Stimulated activated CD8-positive, alpha-beta memory T cell treated with anti-CD3 and anti-CD28 coated beads, Interleukin-4, amount 100 ng/mL, for 4 hours (primary cell): ENCODE measurements at places on chromosomes 5 and 9.

DNA sequence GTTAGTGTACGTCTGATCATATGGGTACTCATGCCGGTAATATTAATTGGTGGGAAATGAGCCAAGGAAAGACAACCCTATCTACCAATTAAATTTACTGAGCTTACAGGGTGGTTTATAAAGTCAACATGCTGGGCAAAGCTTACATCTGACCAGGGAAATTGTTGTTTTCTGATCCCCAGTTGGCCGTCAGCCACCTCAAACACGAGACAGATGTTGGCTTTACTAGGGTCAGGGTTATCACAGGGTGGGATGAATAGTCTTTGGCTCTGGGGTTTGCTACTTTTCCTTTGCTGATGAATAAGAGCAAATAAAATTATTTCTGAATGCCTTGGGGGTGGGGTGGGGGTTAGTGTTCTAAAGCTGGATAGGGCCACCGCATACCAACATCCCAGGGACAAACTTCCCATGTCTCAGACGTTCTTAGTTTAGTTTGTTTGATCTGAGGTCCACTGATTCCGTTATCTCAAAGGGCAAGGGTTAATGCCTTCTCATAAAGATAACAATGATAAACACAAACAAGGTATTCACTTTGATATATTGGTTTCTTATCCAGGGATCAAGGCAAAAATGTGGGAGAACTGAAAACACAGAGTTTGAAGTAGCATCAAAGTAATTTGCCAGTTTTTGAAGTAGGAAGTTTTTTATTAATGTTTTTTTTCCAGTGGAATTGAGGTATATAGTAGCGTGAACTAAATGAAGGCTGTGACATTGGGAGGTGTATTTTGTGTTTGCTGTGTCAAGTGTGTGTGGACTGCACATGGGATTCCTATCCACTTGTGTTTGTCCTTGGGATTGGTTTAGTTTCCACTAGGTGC is 109.1 kb upstream of the RPS23 start:
- no peak for DNase-seq

GRCh38 chr5:178502401-178503100 is 87.6 kb downstream of the COL23A1 start:
- DNase-seq: no peak

- DNase-seq: no peak
These were observed 1264.5 kb upstream of the ACO1 start for GRCh38 chr9:31119890-31120454.

DNA sequence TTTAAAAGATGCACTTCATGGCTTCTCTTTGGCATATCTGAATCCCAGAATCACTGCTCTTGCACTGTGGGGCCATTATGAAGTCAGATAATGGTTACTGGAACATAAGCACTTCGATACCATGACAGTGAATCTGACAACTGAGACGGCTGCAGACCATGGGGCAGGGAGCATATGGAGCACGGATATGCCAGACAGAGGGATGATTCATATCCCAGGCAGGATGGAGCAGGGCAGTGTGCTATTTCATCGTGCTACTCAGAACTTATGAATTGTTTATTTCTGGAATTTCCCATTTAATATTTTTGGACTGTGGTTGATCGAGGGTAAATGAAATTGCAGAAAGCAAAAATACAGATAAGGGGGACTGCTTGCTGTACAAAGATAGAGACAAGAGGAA is 145.0 kb downstream of the EGFLAM start:
- DNase-seq: no peak

DNA sequence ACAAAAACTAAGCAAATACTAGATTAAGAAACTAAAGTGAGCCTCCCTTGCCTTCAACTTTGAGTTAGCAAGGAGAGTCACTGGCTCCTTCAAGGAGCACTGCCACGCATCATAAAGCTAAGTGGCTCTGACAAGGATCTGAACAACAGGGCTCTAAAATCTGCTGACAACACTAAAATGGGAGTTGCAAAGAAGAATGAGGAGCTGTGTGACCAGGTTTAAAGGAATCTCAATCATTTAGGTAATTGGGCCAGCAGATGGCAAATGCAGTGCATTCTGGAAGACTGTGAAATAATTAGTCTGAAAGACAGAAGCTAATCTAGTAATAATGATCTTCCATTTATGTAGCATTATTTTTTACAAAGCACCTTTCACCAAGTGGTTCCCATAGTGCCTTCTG is 297.0 kb upstream of the TAS2R1 start:
- DNase-seq: no peak

- DNase-seq: no peak
These were observed 67.6 kb downstream of the TLE4 start for GRCh38 chr9:79639354-79639753.

DNA sequence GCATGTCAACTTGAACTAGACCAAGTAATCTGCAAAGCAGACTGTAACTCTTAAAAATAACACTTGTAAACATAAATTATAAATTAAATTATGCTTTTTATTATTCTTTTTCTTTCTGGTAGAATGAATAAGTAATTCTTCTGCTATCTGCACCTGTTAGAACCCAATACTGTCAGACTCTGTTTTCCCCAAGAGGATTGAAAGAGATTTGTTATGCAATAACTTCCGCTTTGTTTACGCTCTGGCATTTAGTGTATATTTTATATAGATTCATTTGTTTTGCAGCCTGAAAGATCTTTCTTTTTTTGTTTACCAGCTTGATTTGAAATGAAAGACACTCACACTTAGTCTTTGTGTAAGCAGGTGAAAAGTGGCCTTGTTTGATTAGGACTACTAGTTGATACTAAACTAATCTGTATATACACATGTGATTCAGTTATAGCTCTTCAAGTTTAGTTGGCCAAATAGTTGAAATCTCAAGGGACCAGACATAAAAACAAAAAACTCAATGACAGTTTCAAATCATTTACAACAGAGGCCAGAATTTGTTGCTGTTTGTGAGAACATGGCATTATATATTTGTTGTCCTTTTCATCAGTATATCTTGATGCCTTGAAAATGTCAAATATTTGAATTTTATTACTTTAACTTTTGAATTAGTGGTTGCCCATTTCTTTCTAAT is 155.8 kb downstream of the PBX3 start:
- DNase-seq: no peak

DNA sequence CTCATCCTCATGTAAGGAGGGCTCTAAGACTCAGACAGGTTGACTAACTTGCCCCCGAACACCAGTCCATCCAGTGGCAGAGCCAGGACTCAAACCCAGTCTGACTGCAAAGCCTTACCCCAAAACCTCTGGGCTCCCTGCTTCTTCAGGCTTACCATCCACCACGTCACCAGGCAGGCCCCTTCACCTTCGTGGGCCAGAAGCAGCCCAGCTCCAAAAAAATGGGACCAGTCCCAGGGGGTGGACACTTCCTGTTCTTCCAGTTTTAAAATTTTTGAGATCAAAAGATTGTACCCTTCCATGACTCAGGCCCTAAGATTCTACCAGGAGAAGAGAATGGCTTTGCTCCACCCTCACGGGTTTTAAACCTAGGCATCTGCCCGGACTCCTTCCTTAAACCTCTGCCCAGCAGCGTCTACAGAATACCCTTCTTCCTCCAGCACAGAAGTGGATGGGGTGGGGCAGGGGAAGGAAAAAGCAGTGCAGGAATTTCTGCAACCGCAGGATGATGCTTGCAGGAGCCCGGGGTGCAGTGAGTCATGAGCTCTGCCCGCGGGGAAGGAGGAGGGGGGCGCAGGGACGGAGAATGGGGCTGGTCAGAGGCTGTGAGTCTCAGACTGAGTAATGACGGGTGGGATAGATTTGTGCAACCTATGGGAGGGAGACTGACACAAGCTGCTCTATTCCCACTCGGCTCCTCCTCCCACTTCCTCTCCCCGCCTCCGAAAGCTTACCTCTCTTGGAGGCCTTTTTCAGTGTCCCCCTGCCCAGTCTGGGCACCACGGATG is 50.4 kb upstream of the STXBP1 start:
- DNase-seq: no peak

GRCh38 chr5:50547303-50547702 is 106.2 kb upstream of the EMB start:
- no peak for DNase-seq

DNA sequence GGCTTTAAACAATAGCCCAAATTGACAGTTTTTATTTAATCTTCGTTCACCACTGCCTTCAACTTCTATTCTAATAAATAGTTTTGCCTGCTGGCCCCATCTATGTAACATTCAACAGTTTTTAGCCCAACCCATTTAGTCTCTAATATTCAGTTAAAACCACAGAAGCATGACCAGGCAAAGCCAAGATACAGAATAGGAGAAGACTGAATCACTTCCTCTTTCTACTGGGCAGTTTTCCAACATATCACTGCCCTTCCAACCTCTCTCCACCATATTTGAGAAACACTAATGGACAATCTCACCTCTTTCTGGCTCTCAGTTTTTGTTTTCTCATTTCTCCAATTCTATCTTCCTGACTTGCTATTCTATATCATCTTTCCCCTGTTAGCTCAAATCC is 352.9 kb downstream of the DNAH5 start:
- no peak for DNase-seq

DNA sequence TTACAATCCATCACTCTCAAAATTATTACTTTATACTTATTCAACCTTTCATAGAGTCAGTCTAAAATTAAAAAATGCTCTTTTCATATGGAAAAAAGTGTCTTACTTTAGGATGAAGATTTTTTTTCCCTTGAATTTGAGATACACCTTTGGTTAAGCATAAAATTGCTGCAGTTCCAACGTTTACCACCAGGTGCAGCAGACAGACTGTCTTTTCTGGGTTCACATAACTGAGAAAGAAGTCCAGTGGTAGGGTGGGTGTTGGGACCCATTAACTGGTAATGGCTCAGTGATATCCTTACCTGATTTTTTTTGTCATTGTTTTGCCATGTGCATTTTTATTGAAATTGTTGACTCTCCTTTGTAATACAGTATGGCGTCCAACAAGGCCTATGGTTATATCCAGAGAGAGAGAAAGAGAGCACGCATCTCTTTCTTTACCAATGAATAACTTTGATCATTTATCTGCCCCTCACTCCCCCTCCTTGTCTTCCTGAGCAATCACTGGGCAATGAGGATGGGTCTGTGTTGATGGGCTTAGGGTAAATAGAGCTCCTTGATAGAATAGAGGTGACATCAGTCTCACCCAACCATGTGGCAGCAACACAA is 98.4 kb downstream of the FBXL7 start:
- no peak for DNase-seq

DNA sequence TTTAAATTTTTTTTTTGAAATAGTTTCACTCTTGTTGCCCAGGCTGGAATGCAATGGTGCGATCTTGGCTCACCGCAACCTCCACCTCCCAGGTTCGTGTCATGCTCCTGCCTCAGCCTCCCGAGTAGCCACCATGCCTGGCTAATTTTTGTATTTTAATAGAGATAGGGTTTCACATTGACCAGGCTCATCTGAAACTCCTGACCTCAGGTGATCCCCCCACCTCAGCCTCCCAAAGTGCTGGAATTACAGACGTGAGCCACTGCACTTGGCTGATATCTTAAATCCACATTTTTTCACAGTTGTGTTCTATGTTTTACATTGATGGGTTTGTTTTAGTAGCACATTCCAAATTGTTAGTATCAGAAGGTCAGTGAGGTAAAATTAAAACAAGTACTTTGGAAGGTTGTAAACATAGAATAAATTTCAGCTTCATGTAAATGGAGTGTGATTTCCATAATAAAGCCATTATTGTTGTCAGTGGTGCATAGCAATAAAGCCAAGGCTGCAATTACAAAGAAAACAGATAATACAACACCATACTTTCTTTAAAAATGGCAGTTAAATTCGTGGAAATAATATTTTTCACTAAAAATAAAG is 287.2 kb downstream of the ARRDC3 start:
- no peak for DNase-seq

GRCh38 chr5:91106842-91107511 is 276.1 kb downstream of the ARRDC3 start:
- DNase-seq: no peak

DNA sequence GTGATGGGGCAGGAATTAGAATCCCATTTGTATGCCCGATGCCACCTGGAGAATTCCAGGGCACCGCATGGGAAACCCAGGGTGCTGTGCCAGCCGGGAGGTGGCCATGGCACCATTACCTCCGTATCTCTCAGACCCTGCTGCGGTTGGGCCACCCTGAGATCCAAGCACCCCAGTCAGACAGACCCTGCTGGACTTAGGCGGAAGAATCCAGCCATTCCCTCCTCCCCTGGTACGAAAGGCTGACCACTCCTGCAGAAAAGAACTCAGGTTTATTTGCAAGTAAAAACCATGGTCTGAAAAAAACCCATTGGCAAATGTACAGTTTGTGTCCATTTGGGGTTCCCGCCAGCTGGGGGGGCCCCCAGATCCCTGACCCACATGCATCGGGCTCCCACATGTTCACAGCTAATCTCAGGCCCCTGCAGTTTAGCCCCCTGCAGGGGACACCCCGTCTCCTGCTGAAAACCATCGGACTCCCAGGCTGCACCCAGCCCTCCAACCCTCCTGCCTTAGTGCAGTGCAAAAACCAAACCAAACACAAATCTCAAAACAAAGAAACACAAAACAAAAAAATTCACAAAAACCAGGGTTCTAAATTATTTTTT is 23.6 kb upstream of the SARDH start:
- DNase-seq: no peak

- no peak for DNase-seq
These were observed 19.5 kb upstream of the SERINC5 start for GRCh38 chr5:80275347-80275746.

- DNase-seq: no peak
These were observed 18.7 kb downstream of the KCNIP1 start for GRCh38 chr5:170522211-170523141.

GRCh38 chr5:133147411-133147810 is 95.6 kb downstream of the HSPA4 start:
- DNase-seq: no peak

- DNase-seq: no peak
These were observed 225.2 kb downstream of the CFAP90 start for GRCh38 chr5:7625740-7626139.

GRCh38 chr5:88058625-88059024 is 210.0 kb downstream of the TMEM161B start:
- no peak for DNase-seq

DNA sequence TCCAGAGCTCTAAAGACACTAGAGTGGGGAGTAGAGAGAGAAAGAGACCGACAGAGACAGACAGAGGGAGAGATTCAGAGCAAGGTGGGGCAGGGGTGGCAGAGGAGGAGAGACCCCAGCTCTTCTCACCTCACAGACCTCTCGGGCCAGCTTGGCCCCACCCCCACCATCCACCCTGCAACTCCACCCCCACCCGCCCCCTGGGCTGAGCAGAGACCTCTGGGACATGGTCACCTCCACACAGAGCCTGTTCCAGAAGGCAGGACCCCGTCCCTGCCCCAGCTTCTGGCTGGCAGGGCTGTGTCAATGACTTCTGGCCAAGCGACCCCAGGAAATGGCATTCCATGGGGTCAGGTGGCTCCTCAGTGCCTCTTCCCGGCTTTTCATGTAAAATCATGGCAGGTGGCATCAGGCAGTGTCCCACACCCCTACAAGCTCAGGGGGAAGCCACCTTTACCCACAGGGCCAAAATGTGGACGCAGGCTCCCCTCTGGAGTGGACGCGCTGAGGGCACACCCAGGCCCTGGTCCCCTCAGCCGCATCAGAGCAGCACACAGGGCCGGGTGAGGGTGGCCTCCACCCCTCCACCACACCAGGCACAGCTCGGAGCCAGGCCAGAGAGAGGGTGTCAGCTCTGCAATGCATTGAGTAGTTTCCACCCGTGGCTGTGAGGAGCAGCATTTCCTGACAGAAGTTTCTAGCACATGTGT is 131.2 kb upstream of the LPCAT1 start:
- DNase-seq: no peak
